ENCODE measurements at places on chromosomes 12 and 14.

DNA sequence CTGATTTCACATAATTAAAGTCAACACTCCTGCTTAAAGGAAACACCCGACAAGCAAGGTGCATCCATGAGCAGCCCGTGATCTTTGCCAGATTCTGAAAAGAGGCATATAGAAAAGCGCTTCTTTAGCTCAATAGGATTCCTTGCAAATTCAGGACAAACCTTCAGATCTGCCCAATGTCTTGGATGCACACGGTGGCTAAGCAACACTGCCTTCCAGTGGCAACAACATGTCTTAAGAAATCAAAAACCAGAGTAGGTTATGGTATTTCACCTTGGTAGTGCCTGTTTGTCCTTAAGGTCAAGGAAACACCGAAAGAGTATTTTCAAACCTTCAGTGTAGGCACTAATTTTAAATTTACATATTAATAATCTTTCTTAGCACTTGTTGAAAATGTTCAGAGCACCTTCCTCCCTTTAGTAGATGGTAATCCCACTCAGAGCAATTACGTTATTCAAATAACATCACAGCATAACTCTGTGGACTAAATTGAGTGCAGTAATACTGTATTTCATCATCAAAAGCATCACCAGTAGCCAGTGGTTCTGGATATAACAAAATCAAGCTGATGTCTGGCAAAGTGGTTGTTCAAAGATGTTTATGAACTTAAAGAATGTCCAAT is 58.0 kb upstream of the CDKN3 start:
- DNase-seq = no peak

GRCh38 chr12:5441497-5442236 is 9.8 kb downstream of the NTF3 start:
- DNase-seq = no peak

GRCh38 chr14:74720526-74720925 is 7.6 kb downstream of the FCF1 start:
- no peak for DNase-seq

DNA sequence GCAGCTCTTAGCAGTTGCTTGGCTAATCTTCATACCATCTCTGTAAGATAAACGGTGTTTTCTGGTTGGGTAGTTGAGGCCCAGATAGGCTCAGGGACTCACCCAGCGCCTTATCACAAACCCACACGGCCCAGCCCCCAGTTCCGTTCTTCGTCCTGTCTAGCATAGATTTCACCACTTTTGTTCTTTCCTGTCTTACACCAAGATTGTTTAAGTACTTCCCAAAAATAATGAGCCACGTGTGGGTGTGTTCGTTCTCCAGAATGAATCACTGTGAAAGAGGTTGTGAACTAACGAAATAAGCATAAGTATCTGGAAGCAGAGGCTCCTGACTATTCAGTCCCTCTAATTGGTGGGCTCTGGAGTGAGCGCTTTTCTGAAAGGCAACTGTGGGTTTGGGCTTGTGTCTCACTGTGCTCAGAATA is 21.4 kb downstream of the ACVR1B start:
- no peak for DNase-seq

DNA sequence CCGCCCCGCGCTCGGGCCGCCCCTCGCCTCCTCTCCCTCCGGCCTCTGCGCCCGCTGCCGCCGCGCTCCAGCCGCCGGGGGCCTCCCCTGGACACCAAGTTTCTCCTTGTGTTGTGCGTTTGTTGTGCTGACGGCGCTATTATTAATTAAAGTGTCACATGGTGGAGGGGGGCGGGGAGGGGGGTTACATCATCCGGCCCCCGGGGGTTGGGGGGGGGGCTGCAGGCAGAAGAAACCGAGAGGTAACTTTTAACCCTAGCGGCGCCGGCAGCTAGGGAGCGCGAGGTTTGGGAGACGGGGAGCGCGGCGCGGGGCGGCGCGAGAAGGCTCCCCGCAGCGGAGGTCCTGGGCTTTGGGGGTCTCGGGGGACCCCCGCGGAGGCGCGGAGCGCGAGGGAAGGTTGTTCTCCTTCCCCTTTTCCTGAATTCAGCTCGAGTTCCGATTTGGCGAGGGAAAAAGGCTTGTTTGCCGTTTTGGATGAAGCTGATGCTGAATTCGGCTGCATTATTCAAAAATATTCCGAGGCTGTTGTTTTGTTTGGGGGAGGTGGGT is at the start of gene HRK:
Gene HRK, minus strand, starts transcription at position 117 of the 552 bp plus-strand sequence. CDS start 134 bp downstream, outside the sequence.
- no peak for DNase-seq

DNA sequence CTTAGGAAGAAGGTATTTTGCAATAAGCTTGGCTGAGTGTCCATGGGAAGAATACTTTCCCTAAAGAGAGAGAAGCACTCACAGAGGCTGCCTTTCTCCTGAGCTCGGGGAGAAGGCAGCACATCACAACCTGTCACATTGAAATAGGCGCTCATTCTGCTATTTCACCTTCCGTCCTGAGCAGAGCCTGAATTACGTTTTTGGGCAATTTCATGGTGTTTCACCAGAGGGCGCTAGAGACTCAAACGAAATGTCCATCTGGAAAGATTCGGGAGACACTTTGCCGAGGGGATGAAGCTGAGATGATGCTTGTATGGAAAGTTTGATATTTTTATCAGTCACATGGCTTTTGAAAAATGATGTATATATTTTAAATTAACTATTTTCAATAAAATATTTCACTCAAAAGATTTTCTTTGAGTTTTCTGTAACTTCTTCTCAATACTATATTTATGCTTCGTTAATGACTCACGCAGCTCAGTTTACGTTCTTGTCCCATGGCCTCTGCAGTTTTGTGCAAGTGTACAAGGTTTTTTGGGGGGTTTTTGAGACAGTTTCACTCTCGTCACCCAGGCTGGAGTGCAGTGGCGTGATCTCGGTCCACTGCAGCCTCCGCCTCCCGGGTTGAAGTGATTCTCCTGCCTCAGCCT is 17.4 kb upstream of the B4GALNT3 start:
- DNase-seq = no peak
